ENCODE measurements at places on chromosomes 7 and 10.
A peak's percentile ranks its signal among the peaks of the same experiment; 100 is the strongest.

DNA sequence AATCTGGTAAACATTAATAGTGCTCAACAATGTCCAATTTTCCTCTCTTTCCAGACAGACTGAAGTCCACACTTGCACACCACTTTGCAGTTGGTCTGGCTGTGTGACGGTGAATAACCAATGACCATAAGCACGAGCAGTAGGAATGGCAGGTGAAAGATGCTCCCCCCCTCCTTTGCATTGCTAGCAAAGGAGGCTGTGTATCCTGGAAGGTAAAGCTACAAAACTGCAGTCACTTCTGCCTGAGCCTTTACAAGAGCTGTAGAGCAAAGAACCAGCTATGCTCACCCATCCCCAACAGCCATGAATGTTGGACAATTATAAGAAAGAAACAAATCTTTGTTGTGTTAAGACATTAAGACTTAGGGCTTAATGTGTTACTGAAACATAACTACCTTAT is 178.0 kb downstream of the IPMK start:
- no peak for DNase-seq

DNA sequence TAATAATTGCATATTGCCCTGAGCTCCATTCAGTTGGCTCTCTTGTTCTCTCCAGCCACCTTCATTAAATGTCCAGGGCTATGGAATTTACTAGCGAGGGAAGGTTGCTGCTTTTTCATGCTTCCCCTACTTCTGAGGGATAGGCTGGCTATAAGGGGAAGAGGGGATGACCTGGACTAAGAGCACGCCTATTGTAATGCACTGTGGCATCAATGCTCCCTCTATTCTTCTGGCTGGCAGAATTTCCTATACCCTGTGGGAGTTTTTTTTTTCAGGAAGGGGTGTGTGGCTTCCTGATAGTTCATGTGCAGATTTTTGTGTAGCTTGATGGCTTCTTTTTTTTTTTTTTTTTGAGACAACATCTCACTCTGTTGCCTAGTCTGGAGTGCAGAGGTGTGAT is 155.8 kb downstream of the SND1 start:
- DNase-seq, result no peak

GRCh38 chr10:97150013-97150595 is 35.7 kb downstream of the SLIT1 start:
- DNase-seq, result no peak

DNA sequence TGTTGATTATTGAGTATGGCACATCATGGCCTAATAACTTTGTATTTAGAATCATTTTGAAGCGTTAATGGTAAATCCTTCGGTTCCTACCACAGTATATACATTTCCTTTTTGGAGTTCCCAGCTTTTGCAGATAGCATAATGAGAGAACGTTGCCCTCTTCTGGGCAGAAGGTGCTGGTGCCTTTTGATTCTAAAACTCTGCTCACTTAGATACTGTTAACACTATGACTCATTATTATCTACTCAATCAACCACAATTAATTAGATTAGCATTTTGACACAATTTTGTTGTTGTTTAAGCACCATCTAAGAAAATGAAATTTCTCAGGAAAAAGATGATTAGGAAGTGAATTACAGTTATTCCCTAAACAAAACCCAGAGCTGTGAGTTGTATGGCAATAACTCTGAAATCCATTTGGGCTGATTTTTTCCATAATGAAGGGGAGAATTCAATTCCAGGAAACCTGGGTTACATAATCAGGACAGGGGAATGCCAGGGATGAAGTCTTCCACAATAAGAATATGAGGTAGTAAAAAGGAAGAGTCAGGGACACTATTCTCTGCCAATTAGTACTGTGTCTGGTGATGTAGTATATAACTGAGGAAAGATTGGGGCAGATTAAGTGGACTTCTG is 11.5 kb upstream of the DLD start:
- DNase-seq, result peak; percentile 73

DNA sequence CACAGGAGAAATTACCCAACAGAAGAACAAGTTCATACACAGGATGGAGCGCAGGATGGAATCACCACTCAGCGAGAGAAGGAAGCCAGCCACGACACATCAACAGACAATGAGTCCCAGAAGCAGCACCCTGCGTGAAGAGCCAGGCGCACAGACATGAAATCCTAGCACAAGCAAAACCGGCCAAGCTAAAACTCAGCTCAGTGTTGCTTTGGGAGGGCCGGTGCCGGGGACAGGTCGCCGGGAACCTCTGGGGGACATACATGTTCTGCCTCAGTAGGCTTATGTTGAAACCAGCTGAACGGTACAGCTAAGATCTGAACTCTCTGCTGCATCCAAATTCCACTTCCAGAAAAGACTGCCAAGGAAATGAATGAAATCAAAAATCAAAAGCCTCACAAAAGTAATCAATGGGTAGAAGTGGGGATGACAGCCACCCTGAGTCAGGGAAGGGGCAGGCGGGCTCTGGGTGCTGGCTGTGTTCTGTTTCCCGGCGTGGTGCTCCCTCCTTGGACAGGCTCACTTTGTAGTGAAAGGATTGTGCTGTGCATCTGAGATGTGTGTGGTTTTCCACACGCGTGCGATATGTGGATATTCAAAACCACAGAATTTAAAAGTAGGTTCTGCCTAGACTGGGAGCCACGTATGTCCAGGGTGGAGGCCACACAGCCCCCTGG is 114.7 kb downstream of the PDGFA start:
- no peak for DNase-seq

DNA sequence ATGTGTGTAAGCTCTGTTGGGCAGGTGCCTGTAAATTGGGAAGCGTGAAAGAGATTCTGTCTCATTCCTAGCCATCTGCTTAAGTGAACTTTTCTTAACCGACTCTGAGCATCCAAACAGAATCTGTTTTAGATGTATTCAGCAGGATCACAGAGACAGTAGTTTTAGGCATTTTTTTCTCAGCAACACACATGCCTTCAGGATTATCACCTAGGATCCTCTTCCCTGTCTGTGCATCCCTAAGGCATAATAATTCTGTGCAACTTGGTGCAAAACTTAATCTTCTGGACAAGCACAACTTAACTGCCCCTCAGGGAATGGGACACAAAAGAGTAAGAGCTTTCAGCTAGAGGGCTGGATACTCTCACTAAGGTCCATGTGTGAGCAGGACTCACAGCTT is 284.8 kb downstream of the C7orf25 start:
- DNase-seq, result no peak

DNA sequence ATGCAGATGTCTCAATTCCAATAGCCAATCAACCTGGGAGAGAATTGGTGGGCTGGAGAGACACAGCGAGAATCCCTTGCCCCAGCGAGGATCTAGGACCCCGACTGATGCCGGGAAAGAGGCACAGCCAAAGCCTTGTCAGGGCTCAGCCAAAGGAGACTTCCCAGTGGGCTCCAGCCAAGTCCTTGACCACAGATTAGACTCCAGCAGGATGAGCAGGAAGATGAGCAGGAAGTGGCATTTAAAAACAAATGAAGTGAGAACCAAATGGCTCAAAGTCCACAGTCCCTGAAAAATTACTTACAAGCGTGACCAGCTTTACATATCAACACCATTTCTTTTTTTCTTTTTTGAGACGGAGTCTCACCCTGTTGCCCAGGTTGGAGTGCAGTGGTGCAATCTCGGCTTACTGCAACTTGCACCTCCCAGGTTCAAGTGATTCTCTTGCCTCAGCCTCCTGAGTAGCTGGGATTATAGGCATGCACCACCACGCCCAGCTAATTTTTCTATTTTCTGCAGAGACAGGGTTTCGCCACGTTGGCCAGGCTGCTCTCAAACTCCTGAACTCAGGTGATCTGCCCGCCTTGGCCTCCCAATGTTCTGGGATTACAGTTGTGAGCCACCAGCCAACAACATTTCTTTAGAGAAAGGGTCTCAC is 40.2 kb downstream of the CTBP2 start:
- no peak for DNase-seq

- peak; percentile 12 for DNase-seq
Measured at GRCh38 chr7:77316219-77316978, 99.8 kb downstream of the GSAP start.

DNA sequence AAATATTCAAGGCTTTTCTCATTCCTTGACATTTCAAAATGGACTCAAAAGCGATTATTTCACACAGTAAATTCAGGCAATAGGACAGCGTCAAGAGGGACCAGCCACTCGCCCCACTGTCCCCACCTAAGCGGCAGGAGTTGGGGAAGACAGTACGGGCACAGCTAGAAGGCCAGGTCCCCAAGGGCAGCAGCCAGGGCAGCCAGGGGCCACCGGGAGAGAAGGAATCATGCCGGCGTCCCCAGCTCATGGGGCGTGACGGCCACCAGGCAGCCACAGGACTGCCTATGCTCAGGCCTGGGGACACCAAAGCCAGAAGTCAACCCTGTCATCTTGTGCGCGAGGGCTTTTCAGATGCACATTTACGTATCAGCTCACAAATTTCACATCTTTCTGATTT is 225.7 kb upstream of the PPP2R2D start:
- no peak for DNase-seq

DNA sequence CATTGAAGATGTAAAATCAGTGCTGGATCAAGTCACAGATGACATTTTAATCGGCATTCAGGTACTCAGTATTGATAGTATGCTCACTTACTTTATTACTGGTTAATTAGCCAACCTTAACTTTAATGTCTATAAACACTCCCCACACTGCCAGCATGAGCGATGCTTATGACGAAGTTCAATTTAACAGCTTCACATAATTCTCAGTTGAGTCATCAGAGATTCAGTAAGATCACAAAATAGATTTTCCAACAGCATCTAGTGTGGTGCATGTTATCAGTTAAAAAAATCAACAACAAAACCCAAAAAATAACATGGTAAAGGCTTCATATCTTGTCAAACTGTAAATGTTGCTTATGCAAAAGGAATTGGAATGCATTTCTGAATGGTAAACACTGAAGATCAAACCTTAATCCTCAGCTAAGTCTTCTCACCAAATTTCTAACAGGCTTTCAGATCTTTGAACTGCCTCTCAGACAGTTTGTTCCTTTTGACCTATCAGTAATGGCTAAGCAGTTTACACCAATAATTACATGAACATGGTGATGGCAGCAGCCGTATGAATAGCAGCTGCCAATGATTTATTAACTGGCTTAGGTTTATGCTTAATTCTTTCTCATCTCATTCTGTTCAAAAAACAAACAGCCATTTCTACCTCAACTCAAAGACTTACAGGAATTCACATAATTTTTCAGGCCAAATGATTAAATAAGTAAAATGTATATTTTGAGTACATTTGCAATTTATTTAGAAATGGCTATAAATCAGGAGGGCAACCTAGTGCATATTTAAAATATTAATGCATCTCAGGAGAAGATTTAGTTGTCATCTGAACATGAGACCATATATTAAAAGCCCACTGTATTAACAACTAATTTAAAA is 98.5 kb downstream of the CABCOCO1 start:
- DNase-seq, result no peak

GRCh38 chr7:80642871-80643270 is 4.4 kb downstream of the CD36 start:
- DNase-seq, result no peak

GRCh38 chr7:100568896-100569844 is 4.5 kb downstream of the SAP25 start:
- DNase-seq, result peak; percentile 34

GRCh38 chr7:44970523-44971051 is 8.2 kb downstream of the MYO1G start:
- no peak for DNase-seq

DNA sequence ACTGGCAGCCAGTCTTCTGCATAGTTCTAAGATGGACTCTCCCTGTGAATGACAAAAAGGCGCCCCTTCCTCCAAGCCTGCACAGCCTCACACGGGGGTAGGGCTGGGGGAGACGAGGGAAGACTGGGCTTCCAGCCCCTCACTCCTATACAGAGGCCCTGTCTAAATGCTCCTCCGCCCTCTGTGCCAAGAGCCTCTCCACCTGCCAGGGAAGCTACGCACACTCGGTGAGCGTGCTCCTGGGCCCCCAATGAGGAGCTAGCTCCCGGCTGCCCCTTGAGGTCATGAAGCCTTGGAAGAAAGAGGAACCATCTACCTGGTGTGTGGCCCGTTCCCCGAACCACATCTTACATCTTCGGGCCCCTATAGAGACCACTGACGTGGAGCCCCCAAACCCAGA is 54.8 kb downstream of the CRTAC1 start:
- no peak for DNase-seq

DNA sequence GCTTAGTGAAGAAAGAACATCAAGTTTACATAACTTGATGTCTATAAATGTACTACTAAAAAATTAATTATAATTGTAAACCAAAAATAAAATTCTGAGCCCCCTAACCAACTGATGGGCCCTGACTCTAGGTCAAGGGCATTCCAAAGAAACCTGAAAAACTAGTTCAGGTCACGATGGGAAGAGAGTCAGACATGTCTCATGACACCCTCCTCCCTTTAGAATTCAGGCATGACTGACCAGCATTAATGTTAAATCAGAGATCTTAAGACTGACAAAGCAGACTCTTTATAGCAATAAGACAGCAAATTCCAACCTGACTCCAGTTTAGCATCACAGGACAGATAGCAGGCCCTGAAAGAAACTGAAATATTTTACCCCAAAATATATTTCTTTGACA is 21.6 kb upstream of the OTUD1 start:
- no peak for DNase-seq

DNA sequence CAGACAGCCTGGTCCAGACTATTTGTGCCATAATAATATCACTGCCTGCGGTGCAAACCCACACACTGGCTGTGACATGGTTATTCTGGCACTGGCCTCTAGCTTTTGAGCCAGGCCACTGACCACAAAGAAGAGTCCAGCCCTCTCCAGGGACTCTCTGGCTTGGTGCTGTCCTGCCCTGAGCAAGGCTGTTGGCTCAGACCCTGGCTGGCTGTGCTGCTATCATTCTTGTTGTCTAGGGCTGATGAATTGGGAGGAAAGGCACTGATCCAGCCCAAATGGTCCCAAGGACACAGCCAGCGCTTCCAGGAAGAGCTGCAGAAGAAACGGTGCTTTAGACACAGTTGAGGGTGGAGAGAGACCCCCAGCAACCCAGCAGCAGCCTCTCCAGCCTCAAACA is 80.8 kb downstream of the TMEM130 start:
- no peak for DNase-seq

DNA sequence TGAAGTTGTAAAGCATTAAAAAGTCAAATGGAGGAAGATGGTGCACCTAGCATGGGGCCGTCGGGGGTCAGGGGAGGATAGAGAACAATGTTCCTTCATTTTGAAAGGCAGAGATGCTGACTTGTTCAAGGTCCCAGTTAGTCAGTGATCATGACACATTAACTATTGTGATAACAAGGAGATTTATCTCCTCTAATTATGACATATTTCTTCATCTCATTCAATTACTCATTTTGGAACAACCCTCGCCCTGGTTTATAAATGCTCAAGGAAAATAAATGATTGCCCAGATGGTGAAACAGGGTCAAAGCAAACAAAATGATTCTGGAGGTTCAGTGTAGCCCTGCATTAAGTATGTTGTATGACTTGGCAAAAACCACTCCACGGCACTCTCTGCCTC is 106.2 kb downstream of the ITIH5 start:
- DNase-seq, result no peak

DNA sequence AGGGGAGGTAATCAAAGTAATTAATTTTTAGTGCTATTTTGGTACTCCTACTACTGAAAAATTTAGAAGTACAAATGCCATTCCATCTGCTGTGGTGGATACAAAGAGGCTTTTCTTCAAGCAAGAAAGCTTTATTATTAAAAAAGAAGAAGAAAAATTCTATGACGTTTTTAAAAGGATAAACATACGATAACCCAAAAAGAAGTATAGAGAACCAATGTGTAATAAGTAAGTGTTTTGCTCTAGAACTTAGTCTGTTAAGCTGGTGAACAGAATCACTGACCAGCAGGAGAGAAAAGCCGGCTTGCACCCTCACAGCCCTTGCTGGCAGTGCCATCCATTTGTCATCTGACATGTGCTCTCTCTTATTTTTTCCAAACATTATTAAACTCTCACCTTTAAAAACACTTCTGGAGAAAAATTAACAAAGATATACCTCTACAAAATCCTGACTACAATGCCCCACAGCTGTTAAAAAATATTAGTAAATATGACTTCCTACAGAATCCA is 81.5 kb downstream of the SRPK2 start:
- DNase-seq, result no peak

Data from NCI-H2081 (cell line).